ENCODE measurements at places on chromosomes 4 and X.
A peak's percentile ranks its signal among the peaks of the same experiment; 100 is the strongest.

DNA sequence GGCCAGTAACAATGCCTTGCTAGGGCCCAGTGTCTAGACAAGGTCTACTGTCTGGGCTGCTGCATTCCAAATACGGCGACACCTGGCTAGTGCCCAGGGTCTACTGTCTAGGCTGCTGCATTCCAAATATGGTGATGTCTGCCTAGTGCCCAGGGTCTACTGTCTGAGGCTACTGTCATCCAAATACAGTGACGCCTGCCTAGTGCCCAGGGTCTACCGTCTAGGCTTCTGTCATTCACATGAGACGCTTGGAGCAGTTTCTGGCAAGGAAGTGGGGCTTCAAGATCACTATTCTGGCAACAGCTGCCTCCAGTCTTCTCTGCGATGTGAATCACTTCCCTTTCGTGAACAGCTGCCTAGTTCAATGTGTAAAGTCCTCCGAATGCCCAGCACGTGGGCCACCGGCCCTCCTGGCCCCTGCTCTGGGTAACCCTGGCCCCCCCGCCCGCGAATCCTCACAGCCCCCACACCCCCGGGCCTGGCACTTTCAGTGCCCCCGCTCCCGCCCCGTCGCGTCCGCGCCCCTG lies 12.7 kb downstream of the ACOX3 start:
- DNase-seq = no peak

DNA sequence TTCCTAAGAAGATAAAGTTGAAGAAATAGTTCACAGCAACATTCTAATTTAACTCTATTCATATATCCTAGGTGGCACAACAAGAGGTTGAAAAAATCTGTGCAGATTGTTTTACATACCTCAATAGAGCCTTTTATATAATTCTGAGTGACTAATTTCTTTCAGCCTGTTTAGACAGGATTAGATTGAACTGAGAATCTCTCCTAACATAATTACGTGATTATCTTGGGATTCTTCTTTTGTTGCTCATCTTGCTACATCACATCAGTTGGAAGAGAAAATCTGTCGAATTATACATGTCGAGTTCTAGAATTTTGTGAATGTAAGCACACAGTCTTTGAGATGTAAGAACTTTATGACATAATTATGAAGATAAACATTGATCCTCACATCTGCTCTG lies 1873.7 kb upstream of the IGFBP7 start:
- no peak for DNase-seq

GRCh38 chr4:145722561-145722960 lies 42.6 kb downstream of the C4orf51 start:
- DNase-seq = no peak

- DNase-seq = no peak
Measured at GRCh38 chr4:182640932-182641331, 276.3 kb downstream of the DCTD start.

- no peak for DNase-seq
Measured at GRCh38 chrX:42751573-42751972, 26.4 kb downstream of the PPP1R2C start.

DNA sequence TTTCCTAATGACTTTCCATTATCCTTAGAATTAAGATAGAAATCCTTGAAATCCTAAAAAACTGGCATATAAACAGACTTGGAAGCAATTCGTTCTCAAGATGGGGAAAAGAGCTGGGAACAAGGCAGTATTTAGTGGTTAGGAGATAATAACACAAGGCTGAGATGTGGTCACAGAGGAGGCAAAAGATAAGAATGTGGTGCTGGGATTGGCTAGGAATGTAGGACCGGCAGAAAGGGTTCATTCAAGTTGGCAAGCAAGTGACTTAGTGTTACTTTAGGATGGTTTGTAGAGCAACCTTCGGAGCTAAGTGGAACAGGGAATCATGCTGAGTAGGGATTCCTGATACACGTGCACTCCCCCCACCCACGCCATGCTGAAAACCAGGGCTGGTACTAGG lies 121.9 kb upstream of the RPS6KA3 start:
- DNase-seq = no peak

DNA sequence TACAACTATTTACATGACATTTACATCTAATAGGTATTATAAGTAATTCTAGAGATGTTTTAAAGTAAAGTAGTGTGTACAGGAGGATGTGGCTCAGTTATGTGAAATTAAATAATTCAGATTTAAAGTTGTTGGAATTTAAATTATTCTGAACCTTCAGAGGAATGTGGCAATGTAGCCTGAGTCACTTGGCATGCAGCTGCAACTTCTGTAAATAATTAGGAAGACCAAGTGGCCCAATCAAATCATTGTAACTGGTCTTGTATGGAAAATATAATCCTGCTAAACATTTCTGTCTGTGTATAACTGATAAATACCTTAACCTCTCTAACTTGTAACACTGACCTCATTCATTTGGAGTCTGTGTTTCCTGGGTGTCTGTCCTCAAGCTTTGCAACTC lies 828.9 kb downstream of the GLUD2 start:
- DNase-seq = peak; percentile 21

- DNase-seq = no peak
Measured at GRCh38 chrX:119757979-119758730, at the start of gene SOWAHD. TSS of gene SOWAHD (plus strand) at chrX:119758588. CDS start at chrX:119758668, 80 bp downstream.

DNA sequence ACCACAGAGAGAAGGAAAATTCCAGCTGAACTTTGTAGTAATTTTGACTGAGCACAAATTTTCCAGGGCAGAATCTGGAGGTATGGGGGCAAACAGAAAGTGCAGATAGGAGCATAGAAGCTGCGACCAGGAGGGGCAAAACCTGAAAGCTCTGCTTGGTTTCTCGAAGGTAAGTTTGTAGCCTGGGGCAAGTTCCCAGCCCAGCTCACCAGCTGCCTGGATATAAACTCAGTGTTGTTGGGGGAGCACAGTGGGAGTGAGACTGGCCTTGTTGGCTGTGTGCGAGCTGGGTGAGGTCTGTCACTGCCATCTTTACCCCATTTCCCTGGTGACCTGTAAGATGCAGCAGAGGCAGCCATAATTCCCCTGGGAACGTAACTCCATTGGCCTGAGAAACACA lies 213.5 kb upstream of the POF1B start:
- DNase-seq = no peak

DNA sequence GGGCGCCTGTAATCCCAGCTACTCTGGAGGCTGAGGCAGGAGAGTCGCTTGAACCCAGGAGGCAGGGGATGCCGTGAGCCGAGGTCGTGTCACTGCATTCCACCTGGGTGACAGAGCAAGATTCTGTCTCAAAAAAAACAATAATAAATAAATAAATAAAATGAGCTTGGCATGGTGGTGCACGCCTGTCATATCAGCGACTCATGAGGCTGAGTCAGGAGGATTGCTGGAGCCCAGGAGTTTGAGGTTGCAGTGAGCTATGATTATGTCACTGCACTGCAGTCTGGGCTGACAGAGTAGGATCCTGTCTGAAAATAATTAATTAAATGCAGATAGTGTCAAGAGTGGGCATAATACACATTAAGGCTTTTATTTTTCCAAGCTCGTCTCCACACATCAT lies 77.5 kb downstream of the DHRSX start:
- peak; percentile 8 for DNase-seq

- DNase-seq = no peak
Measured at GRCh38 chr4:16952896-16953630, 54.6 kb upstream of the LDB2 start.

GRCh38 chr4:184450045-184450444 lies 24.3 kb downstream of the IRF2 start:
- DNase-seq = peak; percentile 56

GRCh38 chrX:56554870-56555269 lies 8.6 kb upstream of the UBQLN2 start:
- no peak for DNase-seq

GRCh38 chr4:139416073-139416673 lies 37.7 kb upstream of the RAB33B start:
- DNase-seq = peak; percentile 17

DNA sequence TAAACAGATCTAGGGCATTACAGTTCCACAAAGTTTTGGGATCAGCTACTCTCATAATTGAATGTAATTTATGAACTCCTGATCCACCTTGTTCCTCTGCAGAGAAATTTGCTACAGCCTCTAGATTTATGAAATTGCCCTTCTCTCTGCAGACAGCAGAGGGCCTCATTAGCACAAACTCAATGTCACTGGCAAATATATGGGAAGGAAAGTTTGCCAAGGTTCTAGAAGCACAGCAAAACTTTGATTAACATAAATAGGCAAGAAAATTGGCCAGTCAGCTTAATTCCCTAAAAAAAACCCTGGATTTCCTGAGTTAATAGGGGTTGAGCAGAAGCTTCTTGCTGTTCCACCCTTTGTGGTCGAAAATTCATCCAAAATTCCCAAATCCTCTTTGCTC lies 31.5 kb downstream of the PRPS1 start:
- DNase-seq = no peak

- DNase-seq = no peak
Measured at GRCh38 chrX:44225667-44226066, 117.8 kb downstream of the EFHC2 start.

DNA sequence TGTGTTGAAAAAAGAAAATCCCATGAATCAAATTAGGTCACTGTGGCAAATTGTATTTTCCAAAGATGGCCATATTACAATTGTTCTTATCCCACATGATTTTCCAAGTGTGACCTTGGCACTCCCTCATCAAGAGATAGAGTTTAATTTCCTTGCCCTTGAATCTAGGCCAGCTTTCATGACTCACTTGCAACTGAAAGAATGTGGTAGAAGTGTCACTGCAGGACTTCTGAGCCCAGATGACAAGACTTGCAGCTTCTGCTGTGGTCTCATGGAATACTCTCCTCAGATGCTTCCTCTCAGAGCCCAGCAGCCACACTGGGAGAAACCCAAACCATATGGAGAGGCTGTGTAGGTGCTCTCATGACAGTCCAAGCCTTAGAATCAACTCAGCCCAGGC lies 139.0 kb downstream of the ADAMTS3 start:
- no peak for DNase-seq

- DNase-seq = peak; percentile 49
Measured at GRCh38 chr4:3285558-3286334, 7.1 kb upstream of the RGS12 start.

GRCh38 chr4:41888687-41889074 lies 46.5 kb upstream of the TMEM33 start:
- DNase-seq = no peak

DNA sequence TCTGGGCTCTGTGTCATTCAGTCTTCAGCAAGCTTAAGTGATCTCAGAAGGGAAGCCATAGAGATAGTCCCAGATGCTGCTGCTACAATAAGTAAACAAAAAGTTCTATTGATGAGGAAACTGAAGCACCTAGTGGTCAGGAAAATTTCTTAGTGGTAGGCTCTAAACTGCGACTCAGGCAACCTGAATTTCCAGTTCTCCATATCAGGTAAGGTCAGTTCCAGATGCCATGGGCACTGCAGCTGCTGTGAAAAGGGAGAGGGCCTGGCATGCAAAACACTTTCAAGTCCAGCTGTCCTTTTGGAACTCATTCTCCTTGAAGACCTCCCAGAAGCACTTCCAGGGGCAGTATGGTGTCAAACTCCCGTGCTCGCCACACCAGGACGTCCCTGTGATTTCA lies 46.2 kb downstream of the REELD1 start:
- DNase-seq = no peak

DNA sequence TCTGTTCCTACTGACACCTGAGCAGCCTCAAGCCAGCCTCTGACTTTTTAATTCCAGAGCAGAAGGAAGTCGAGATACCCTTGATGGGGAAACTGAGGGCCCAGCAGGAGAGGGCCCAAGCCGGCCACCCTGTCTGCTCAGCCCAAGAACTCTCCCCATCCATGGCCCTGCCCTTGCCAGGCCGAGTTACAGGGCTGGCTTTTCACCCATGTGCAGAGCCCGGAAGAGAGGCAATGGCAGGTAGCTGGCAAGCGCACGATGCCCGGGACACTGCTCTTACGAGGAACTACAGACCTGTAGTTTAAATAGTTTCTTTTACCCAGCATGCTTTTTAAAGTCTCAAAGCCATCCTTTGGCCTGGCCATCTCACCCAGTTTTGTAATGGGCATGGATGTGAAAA lies 79.9 kb downstream of the MTMR1 start:
- no peak for DNase-seq

- no peak for DNase-seq
Measured at GRCh38 chrX:107496786-107497185, 47.3 kb downstream of the FRMPD3 start.

DNA sequence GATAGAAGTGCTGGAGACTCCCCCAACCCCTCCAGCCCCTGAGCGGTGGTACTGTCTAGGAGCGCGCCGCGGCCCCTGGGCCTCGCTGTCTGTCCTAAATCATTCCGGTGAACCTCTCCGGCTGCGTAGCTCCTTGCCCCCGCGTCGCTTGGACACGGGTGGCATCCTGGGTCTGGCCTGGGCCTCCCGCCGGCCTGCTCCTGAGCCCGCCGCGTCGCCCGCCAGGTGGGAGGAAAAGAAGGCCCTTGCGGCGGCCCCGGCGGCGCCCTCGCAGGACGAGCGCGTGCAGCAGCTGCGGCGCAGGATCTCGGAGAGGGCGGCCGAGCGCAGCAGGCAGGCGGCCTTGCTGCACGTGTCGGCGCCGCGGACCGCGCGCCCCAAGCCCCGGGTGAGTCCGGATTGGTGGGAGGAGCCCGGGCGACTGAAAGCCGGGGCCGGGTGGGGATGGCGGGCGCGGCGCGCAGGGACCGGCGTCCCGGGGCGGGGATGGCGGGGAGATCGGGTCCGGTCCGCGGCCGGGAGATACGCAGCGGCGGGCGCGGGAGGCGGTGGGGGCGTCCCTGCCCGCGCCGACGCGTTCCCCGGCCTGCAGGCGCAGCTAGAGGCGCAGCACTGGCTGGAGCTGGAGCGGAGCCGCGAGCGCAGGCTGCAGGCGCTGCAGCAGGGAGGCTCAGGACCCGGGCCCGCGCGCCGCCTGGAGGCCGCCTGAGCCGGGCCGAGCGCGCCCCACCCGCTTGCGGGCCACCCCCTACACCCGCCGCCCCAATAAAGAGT lies 6.5 kb upstream of the RNF4 start:
- no peak for DNase-seq

GRCh38 chrX:63128509-63128908 lies 222.6 kb downstream of the SPIN4 start:
- DNase-seq = no peak

- DNase-seq = no peak
Measured at GRCh38 chrX:32532262-32532661, 679.1 kb downstream of the DMD start.

GRCh38 chr4:48931459-48931858 lies 24.9 kb upstream of the OCIAD2 start:
- no peak for DNase-seq

- no peak for DNase-seq
Measured at GRCh38 chr4:164731827-164732474, 22.0 kb upstream of the SMIM31 start.

GRCh38 chr4:106312377-106312776 lies 3.6 kb downstream of the TBCK start:
- peak; percentile 40 for DNase-seq
